ENCODE measurements at places on chromosomes 2 and 18.

DNA sequence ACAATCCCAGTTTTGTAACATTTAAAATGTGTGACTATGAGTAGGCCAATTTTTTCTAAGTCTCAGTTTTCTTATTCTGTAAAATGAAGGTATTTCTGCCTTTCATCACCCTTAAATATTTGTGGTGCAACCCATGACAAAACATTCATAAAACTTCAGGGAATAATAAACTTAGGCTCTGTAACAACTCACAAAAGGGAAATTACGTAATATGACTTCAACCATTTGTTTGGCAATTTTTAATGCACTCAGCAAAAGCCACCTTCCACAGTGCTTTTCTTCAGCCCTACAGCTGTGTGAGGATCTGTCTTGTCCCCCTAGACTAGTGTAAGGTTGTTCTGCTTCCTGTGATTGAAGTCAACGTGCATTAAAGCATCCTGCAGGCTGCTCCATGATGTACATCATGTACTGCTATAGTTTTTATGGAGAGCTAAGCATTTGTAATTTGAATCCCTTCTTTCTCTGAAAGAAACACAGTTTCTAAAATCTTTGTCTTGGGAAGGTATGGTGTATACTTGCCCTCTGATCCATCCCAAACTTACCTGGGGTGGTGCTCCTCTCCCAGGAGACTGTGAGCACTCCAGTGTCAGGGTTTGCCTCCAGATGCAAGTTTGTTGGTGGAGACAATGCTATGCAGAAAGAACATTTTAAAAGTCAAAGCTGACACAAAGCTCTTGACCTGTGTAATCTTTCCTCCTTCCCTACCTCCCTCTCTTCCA is 39.1 kb downstream of the FN1 start:
- no peak for ATAC-seq

DNA sequence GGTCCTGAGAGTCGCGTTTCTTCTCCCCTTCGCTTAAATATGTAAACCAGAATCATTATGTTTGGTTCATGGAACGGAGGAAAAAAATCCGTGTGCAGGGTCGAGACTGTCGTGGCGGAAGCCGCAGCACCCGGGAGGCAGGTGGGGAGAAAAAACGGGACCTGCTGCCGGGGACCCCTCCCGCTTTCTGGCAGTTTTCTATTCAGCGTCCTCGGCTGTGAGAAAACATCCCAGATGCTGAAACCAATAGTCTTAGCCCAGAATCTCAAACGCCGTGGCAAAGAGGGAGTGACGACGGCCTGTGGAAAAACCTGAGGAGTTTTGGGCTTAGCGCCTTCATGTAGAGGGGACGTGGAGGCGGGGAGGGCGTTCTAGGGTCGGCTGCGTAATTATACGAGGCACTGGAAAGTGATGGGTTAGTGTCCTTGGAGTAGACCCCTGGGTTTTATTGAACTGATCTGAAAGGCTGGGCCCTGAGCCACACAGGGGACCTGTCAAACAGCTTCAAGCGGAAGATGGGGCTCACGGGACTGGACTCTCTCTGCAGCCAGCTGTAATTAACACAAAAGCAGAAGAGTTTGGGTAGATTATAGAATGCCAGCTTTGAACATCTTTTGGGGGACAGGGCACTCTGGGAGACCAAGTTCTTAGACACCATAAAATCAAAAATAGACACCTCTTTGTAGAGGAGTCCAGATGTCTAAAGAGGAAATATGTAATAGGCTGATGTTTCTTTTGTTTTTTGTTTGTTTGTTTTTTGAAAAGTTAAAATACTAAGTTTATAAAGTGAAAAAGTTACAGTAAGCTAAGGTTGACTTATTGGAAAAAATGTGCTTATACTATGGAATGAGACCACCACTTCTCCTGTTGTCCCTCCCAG is 834 bp upstream of the BUB1 start:
- no peak for ATAC-seq

- no peak for ATAC-seq
Measured at GRCh38 chr2:69221512-69221911, 165.5 kb downstream of the GFPT1 start.

- peak; percentile 38 for ATAC-seq
Measured at GRCh38 chr2:207484444-207485391, 45.0 kb upstream of the CREB1 start.

- no peak for ATAC-seq
Measured at GRCh38 chr2:127016329-127016728, 90.6 kb downstream of the BIN1 start.

- no peak for ATAC-seq
Measured at GRCh38 chr2:233473386-233473791, 93.2 kb downstream of the USP40 start.

GRCh38 chr18:26548415-26549262 is at the start of gene KCTD1:
Gene KCTD1, minus strand, starts transcription at chr18:26548553. Its CDS starts 17 bp downstream, at chr18:26548536.
- ATAC-seq, result peak; percentile 72

GRCh38 chr18:69128978-69129377 is 271.7 kb upstream of the DOK6 start:
- no peak for ATAC-seq

DNA sequence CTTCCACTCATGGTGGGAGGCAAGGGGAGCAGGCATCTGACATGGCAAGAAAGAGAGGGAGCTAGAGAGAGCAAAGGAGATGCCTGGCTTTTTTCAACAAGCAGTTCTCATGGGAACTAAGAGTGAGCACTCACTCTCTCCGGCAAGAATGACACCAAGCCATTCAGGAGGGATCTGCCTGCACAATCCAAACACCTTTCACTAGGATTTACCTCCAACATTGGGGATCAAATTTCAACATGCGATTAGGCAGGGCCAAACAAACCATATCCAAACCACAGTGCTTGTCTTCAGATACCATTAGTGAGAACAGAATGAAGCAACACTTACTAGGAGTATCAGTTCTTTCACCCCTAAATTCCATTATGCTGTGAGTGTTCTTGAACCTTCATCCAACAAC is 77.3 kb downstream of the FIGN start:
- ATAC-seq, result no peak
